Activated CD4-positive, CD25-positive, alpha-beta regulatory T cell (primary cell): ENCODE measurements at places on chromosomes 2 and 18.

DNA sequence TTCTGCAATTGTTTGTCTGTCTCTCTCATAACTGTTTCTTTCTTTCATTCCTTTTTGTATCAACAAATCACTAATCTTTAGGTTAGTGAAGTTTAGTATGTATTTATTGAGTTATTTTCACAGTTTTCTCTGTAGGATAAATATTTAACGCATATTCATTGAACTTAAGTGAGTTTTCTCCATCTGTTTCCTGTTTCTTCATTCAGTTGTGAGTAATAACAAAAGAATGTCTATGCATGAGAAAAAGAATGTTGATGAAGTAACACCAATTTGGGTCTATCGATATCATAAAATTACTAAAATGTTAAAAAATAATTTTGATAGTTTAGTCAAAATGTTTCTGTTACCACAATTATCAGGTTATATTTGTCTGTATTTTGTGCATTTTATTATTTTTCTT is 948.0 kb downstream of the DSC3 start:
- no peak for DNase-seq

GRCh38 chr2:157887946-157888345 is 11.8 kb upstream of the ACVR1 start:
- no peak for DNase-seq

- no peak for DNase-seq
Measured at GRCh38 chr18:42654556-42654955, 460.9 kb downstream of the RIT2 start.

- DNase-seq, result no peak
Measured at GRCh38 chr2:239770246-239770639, 254.9 kb downstream of the NDUFA10 start.

- DNase-seq, result no peak
Measured at GRCh38 chr2:76464310-76464709, 753.6 kb upstream of the GCFC2 start.

DNA sequence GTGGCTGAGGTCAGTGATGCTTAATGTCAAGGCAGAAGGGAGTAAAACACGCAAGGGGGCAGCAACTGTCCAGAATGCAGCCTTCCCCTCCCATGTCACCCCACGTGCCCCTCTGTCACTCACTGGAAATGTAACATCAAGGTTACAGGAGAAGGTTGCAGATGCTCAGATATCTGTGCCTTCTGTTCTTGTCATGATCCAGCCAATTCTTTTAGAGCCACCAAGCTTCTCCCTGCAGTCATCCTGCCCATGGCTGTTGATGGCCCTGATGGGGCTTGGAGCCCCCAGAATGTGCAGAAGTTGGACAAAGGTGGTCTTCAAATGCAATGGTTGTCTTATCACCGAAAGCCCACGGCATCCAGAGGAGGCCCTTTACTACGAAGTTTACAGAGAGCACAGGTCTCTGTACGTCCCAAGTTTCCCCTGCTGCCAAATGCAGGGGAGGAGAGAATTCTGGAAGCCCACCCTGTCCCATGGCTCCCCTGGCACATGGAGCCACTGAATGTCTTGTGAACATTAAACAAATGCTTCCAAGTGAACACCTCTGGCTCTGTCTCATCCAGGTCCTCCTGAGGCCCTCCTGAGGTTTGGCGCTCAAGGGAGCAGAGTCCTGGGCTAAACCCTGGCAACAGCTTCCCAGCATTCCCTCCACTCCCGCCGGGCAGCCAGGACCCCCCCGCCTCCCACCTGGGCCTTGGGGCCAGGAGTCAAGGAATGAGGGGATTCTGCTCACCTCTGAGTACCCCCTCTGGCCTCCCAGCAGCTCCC is 4.5 kb upstream of the GPR55 start:
- no peak for DNase-seq

- DNase-seq, result no peak
Measured at GRCh38 chr2:231174211-231174651, 24.2 kb upstream of the ARMC9 start.

GRCh38 chr2:100260712-100261620 is 61.3 kb downstream of the LONRF2 start:
- no peak for DNase-seq

GRCh38 chr18:43789234-43790000 is 512.1 kb upstream of the SYT4 start:
- DNase-seq, result no peak

DNA sequence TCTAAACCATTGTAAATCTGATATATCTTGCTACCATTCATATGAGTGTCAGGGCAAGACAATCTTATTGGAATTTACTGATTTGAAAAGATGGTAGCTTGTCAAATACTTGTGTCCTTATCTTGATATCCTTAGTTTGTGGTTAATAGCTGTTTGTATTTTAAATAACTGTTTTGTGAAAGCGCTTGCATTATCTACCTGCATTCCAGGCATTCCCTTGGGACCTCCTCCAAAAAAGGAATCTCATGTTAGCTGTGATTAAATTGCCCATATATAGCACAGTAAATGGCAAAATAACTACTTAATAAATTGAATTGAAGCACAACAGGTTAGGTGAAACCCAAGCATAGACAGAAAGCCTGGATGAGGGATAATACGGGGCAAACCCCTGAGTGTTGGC is 13.9 kb downstream of the CNTNAP5 start:
- no peak for DNase-seq

- DNase-seq, result no peak
Measured at GRCh38 chr2:126381091-126381490, 274.9 kb upstream of the GYPC start.

DNA sequence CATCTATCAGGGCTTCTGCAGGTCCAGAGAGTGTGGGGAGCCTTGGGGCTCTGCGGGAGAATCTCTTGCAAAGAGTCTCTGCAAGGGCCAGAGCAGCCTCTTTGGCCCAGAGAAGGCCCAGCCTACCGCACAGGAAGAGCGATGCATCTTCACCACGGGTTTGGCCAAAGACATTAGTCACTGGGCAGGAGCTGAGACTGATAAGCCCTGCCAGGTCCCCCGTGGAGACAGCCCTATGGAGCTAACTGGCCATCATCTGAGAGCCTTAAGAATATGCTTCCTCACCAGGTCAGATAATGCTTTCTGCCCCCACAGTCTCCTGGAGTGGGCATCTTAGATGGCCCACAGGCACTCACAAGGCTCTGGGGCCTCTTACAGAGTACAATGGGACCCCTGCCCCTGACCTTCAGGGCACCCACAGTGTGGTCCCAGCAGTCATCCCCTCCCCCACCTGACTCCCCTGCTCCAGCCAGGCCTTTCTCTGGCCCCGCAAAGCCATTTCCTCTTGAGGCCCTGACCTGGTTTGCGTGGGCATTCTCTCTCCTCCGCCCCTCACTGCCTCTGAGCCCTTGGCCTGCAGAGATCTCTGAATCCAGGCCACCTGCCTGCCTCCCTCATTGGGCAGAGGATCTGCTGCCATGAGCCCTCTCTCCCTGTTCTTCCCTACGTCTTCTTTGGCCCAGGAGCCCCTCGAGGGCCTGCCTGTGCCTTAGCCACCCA is 31.9 kb upstream of the MAPRE3 start:
- no peak for DNase-seq

- DNase-seq, result no peak
Measured at GRCh38 chr18:37662546-37663339, 97.1 kb upstream of the CELF4 start.

- no peak for DNase-seq
Measured at GRCh38 chr2:204986641-204987040, 441.4 kb downstream of the PARD3B start.

DNA sequence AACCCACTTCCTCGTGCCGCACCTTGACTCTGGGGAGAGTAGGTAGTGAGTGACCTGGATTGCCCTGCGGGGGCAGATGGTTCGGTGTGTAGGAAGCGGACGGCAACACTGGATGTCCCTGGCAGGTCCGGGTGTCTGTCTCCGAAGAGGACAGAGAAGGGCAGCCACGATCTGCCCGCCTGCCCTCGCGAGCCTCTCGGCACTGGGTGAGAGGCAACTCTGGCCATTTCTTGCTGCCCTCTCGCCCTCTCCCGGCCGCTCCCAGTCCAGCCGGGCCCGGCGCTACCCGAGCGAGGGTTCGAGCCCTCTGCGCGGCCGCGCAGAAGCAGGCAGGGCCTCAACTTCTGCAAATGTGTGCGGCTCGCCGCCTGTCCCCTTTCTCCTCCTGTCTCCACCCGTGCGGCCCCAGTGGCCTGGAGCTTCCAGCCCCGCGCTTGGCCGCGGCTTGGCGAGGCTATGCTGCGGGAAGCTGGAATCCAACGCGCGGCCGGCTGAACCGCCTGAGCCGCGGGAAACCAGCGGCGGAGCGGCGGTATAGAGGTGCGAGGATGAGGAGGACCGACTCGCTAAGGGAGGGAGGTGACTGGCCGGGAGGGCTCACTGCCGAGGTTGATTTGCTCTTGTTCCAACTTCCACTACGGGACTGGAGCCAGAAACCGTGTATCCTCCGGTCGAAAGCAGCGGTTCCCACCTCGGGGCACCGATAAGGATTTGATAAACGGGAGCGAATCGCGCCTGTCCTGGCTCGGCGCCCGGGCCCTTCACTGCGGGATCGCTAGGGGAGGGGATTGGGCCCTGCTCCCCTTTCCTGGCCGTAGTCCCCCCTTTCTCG is 1.5 kb downstream of the EPAS1 start:
- DNase-seq, result no peak

DNA sequence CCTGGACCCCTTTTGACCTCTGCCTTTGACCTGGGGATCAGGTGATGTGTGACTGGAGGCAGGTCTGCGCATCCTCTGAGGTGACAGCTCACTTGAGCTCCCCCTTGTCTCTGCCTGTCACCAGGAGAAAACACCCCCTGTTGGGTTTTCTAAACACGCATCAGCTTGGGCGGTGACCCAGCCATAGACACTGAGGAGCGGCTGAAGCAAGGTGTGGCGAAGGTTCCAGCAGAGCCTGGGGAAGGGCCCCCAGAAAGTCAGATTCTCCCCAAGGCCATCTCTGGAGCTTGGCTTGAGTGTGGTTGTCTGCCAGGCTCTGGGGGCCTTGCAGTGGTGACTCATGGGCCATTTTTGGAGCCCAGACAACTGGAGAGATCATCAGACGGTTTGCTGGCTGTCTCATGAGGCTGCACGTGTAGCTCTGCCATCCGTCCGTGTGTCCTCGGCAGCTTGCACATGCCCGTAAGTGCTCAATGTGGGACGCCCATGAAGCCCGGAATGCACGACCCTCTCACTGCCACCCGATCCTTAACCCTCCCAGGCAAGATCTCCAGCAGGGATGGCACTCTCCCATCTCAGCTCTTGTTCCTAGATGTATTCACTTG is 29.4 kb downstream of the SIX3 start:
- DNase-seq, result no peak

- no peak for DNase-seq
Measured at GRCh38 chr2:223007531-223007930, 44.5 kb upstream of the KCNE4 start.

DNA sequence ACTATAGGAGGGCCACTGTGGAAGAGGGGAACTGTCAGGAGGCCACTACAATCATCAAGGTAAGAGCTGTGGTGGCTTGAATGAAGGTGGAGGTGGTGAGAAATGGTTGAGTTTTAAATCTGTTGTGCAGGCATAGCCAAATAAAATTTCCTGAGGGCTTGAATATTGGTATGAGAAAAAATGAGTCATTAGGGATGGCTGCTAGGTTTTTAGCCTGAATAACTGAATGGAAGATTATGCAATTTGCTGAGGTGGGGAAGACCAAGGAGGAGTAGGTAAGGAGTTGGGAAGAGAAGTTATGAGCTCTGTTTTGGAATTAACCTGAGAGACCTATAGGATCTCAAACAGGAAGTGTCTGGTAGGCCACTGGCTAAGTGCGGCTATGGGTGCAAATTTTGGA is 84.0 kb downstream of the KLHL14 start:
- no peak for DNase-seq

DNA sequence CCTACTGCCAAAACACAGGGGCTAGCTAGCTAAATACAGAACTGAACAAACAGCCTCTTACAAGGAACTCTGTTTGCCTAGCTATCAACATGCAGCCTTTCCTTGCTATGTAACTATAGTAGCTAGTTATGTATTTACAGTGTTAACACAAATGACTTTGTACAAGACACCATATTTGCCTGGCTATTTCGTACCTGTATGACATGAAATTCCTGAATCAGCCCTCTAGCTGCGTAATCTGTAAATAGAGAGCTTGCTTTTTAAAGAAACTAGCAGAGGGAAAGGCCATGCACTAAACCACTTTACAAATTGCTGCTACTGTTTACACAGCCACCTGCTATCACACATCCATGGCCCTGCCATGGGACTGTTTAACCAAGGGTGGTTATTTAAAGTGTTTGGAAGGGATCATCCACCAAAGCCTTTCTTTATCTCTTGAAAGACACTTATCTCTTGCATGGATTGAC is 248.7 kb downstream of the TFCP2L1 start:
- DNase-seq, result no peak
